ENCODE measurements at places on chromosomes 16 and 17.
A peak's percentile ranks its signal among the peaks of the same experiment; 100 is the strongest.

- no peak for DNase-seq
Measured at GRCh38 chr16:86924537-86924936, 346.2 kb downstream of the FOXL1 start.

DNA sequence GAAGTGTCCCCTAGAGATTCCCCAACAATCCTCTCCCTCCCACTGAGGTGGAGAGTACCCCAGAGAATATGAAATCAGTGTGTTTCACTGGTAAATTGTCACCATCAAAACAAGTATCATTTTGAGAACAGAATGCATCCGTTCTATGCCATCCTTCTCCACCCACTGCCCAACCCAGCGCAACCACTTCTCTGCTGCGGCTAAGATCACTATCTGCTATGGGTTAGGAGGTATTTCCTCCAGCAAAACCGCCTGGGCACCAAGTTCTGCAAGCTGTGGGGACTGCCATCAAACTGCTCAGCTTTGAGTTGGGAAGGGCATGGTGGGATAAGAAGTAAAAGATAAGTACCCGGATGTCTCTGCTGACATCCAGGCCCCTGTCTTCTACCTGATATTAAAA, 24.4 kb downstream of the CNTNAP1 start:
- DNase-seq, result peak; percentile 32

- DNase-seq, result no peak
Measured at GRCh38 chr17:3544365-3544764, 13.2 kb downstream of the TRPV3 start.

DNA sequence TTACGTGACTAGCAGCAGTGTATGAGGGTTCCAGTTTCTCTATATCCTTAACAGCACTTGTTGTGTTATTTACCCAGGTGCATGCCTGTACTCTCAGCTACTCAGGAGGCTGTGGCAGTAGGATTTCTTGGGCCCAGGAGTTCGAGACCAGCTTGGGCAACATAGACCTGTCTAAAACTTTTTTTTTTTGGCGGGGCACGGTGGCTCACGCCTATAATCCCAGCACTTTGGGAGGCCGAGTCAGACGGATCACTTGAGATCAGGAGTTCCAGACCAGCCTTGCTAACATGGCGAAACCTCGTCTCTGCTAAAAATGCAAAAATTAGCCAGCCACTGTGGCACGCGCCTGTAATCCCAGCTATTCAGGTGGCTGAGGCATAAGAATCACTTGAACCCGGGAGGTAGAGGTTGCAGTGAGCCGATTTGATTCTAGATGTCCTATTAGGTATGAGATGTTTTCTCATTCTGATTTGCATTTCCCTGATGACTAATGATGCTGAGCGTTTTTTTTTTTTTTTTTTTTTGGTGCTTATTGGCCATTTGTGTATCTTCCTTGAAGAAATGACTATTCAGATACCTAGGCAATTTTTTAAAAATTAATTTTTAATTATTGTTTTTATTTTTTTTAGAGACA, 13.4 kb downstream of the CASC3 start:
- DNase-seq, result no peak

- DNase-seq, result peak; percentile 20
Measured at GRCh38 chr16:21645261-21645721, 7.1 kb downstream of the IGSF6 start.

GRCh38 chr16:74480150-74481029, 59.1 kb upstream of the CLEC18B start:
- no peak for DNase-seq

DNA sequence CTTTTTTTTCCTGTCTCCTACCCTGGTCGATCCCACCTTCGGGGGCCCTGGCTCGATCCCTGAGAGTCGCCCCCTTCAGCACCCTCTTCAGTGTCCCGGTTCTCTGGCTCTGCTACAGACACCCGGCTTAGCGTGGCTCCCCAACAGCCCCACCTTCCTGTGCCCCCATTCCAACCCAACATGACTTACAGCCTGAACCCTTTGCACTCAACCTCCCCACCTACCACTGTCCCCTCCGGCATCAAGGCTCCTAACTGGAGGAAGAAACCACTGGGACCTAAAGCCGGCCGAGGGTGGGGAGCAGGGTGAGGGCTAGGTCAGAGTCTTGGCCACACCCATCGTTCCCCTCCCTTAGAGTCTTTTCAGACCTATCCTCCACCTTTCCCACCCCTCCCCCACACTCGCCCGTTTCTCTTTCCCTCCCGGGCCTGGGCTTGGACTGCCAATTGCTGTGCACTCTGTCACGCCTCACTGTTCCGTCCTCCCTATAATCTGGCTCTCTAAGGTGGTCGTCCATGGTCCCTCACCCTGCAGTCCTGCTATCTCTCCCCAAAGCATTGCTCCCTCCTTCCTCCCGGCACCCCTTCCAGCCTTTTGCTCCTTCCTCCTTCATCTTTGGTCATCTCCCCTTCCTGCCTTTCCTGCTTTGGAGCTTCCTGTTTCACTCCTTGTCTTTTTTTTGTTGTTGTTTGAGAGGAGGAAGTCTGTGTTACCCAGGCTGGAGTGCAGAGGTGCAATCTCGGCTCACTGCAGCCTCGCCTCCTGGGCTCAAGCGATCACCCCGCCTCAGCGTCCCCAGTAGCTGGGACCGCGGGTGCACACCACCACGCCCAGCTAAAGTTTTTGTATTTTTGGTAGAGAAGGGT, 890 bp upstream of the CLDN7 start:
- DNase-seq, result no peak

DNA sequence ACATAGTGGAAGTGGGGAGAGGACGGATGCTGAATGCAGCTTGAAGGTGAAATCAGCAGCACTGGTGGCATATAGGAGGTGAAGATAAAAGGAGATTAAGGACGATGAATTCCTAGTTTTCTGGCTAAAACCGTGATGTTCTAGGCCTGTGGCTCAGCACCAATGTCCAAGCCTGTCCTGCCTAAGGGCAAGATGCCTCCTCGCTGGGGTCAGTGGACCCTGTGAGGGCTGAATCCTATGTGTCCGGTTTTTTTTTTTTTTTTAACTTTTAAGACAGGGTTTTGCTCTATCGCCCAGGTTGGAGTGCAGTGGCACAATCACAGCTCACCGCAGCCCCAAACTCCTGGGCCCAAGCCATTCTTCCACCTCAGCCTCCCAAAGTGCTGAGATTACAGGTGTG, 12.8 kb downstream of the CPNE2 start:
- DNase-seq, result no peak

DNA sequence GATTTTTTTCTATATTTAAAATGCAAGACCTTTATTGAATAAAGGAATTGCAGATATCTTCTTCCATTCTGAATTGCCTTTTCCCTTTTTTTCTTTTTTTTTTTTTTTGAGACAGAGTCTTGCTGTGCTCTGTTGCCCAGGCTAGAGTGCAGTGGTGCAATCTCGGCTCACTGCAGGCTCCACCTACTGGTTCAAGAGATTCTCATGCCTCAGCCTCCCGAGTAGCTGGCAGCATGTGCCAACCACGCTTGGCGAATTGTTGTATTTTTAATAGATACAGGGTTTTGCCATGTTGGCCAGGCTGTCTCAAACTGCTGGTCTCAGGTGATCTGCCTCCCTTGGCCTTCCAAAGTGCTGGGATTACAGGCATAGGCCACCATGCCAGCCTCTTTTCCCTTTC, 151.5 kb downstream of the CEP112 start:
- DNase-seq, result no peak

GRCh38 chr16:20401066-20401465, 3.5 kb downstream of the PDILT start:
- DNase-seq, result no peak

DNA sequence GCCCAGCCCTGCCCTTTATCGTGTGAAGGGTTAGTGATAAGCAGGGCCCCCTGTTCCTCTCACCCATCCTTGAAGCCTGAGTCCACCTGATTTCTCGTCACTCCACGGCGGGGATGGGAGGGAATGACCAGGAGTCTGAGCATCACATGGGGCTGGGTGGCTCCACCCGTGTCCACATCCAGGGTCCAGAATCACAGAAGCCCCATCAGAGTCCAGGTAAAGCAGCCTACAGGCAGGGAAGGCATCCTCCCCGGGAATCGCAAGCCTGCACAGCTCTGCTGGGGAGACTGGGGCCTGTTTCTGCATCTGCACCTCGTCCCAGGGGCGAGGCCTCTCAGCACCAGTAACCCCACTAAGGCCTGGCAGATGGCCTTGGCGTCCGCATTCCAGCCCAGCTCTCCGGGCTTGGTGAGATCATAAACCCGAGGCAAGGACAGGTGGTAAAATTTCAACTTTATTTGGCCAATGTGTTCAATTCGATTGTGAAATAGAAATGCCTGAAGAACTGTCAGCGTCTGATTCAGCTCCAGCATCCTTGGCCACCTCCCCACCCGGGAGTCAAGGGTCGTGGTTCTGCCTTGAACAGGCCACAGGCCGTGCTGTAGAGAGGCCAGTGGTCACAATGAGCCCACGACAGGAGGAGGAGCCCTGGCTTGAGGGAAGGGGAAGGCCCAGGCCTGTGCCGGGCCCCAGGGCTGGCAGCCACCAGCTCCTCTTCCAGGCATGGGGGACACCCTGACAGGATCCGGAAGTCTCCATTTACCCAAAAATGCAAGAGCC, 8.1 kb upstream of the PPP1R27 start:
- DNase-seq, result no peak

- no peak for DNase-seq
Measured at GRCh38 chr16:28072087-28072486, 8.6 kb upstream of the GSG1L start.

GRCh38 chr16:19599968-19600716, 44.6 kb downstream of the VPS35L start:
- no peak for DNase-seq

- DNase-seq, result no peak
Measured at GRCh38 chr17:73564843-73565242, 79.4 kb downstream of the SDK2 start.

GRCh38 chr16:75062976-75063346, 53.6 kb downstream of the LDHD start:
- DNase-seq, result no peak

DNA sequence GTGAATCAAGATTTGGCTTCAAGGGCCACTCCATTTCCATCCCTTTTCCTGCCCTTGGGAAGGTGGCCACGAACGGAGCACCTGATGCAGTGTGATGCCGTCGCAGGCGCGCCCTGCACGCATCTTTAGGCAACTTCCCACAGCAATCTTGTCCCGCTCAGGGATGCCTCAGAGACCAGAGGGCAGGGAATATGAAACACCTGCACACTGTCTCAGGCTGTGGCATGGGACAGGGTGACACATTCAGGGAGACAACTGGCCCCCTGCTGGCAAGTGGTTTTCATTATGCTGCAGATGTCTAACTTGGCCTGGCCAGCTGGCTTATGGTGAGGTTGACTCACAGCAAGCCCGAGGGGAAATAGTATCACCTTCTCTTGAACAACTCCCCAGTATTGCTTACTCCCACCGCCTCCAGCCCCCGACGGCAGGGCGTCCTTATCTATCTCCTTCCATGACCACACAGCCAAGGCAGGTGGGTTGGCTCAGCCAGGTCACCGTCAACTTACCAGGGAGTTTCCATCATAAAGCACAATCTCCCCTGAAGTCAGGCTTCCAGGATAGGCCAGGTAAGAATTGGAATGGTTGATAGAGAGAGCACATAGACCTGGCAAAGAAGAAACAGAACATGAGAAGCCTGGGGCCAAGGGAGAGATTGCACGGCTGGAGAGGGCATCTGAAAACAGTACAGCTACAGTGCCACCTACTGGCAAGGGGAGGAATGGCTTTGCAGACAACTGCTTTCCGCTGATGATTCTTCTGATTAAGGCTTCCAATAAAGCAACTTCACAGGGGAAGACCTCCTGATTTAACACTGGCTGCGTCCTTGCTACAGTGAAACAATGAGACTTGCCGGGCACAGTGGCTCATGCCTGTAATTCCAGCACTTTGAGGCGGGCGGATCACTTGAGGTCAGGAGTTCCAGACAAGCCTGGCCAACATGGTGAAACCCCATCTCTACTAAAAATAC, 21.1 kb downstream of the WIPI1 start:
- peak; percentile 83 for DNase-seq

- DNase-seq, result no peak
Measured at GRCh38 chr17:47975823-47976205, 4.9 kb downstream of the CDK5RAP3 start.

GRCh38 chr16:25692351-25692741, 587 bp downstream of the HS3ST4 start:
- DNase-seq, result no peak

- no peak for DNase-seq
Measured at GRCh38 chr16:17970816-17971331, 365.7 kb downstream of the NPIPA8 start.

GRCh38 chr17:67156269-67157199, 88.5 kb downstream of the HELZ start:
- DNase-seq, result no peak

- no peak for DNase-seq
Measured at GRCh38 chr17:57602896-57603295, 142.2 kb downstream of the CCDC182 start.

GRCh38 chr17:19275457-19276127, 38.4 kb downstream of the EPN2 start:
- DNase-seq, result no peak

- no peak for DNase-seq
Measured at GRCh38 chr16:84534815-84535214, 30.4 kb upstream of the MEAK7 start.

GRCh38 chr17:33049781-33050414, 58.3 kb downstream of the SPACA3 start:
- DNase-seq, result peak; percentile 40

DNA sequence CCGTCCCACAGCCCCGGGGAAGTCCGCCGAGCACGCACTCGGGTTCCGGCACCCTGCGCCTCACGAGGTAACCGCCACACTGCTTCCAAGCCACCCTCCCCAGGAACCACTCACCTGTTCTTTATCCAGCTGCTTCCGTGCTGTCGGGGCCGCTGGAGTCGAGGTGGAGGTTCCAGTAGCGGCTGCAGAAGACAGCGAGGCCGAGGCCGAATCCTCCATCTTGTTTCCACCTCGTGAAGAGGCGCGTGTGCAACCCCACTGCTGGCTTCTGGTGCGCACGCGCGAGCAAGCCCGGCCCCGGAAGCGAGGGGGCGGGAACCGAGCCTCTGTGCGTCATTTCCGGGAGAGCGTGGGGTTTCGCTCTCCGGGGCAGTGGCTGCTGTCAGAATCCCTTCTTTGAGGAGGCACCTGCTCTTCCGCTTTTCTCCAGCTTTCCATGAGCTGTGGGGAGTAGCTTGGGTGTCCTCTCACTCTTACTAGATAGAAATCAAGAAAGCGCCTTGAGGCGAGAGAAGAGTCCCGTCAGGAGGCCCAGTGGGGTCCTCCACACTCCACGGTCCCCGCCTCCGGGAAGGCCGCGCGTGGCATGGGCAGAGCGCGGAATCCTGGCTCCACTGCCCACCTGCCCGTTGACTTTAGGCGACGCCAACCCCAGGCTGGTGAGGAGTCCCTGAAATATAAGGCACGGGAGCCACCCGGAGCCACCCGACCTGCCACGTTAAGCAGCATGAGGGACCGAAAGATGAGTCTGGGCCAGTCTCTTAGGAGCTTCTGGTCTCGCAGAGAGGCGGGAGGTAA, at the start of gene RSL1D1:
Gene RSL1D1 (minus strand): TSS at position 249 of the 798 bp plus-strand sequence. CDS start 30 bp downstream, at position 219.
- DNase-seq, result peak; percentile 95

DNA sequence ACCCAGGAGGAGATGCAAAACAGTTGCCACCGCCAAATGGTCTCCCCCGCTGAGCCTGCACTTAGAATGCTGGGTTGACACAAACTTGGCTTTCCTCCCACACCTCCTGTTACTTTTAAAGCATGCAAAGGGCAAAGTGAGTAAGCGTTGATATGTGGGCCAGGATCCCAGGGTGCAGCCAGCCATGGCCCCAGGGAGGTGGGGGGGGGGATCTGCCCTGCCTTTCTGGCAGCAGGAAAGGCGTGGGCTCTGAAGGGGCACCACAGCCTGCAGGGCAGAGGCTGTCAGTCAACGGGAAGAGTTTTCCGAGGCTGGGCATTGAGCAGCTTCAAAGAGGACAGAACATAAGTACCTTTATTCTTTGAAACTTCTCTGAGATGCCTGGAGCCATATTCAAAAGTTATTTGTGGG, 142.3 kb downstream of the ABCC12 start:
- no peak for DNase-seq

All from CD4-positive, alpha-beta T cell treated with Interleukin-1 beta for 1 hour (primary cell).